Tongue (tissue), 3 donors: ENCODE measurements at places on chromosomes 4 and X. TPM values are rescaled to one million over a fixed set of nuclear protein-coding genes. Genes with fewer than 3 reads are reported as not detected.

CXCL6 gene
- 0.51 TPM for total RNA-seq

TREX2 gene
- 2.2 TPM for total RNA-seq

RS1 gene
- total RNA-seq, result not detected

SYNPO2 gene
- 111 TPM for total RNA-seq

PDE6B gene
- 3.5 TPM for total RNA-seq

CLIC2 gene
- 7.6 TPM for total RNA-seq

AFP gene
- not detected for total RNA-seq

ZNF711 gene
- 34.5 TPM for total RNA-seq

PPP3CA gene
- total RNA-seq, result 78.2 TPM

ABLIM2 gene
- 44.2 TPM for total RNA-seq

USP27X gene
- 2.3 TPM for total RNA-seq

TSC22D3 gene
- total RNA-seq, result 144 TPM

ZNF157 gene
- 0.92 TPM for total RNA-seq

SGCB gene
- 204 TPM for total RNA-seq

HSFX1 gene
- 2.9 TPM for total RNA-seq

CMC4 gene
- 13.0 TPM for total RNA-seq

SNCA gene
- total RNA-seq, result 17.7 TPM

MUC7 gene
- total RNA-seq, result 140 TPM

SPANXB1 gene
- not detected for total RNA-seq

VEGFD gene
- total RNA-seq, result 12.3 TPM

BEX2 gene
- 35.9 TPM for total RNA-seq

SMPX gene
- total RNA-seq, result 325 TPM

KLB gene
- not detected for total RNA-seq

AFM gene
- total RNA-seq, result not detected

NR0B1 gene
- total RNA-seq, result not detected

GABRB1 gene
- total RNA-seq, result not detected

UGT2A2 gene
- not detected for total RNA-seq

CT45A10 gene
- not detected for total RNA-seq

GAGE13 gene
- total RNA-seq, result not detected
